ENCODE measurements at places on chromosomes 12 and 14.
A peak's percentile ranks its signal among the peaks of the same experiment; 100 is the strongest.

DNA sequence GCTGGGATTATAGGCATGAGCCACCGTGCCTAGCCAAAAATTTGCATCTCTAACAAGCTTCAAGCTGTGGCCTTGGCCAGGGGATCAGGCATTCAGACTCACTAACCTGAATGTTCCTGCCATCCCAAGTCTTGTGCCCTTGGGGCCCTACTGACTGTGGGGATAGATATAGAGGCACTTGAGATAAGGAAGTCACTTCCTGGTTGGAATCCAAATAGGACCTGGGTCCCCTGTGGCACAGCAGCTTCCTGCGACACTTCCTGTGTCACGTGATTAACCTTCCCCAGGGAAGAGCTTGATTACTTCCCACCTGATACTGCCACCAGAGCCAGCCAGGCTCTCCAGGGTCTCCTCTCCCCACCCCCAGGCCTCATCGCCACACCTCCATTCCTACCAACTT lies 128.2 kb downstream of the BCL11B start:
- DNase-seq = no peak

DNA sequence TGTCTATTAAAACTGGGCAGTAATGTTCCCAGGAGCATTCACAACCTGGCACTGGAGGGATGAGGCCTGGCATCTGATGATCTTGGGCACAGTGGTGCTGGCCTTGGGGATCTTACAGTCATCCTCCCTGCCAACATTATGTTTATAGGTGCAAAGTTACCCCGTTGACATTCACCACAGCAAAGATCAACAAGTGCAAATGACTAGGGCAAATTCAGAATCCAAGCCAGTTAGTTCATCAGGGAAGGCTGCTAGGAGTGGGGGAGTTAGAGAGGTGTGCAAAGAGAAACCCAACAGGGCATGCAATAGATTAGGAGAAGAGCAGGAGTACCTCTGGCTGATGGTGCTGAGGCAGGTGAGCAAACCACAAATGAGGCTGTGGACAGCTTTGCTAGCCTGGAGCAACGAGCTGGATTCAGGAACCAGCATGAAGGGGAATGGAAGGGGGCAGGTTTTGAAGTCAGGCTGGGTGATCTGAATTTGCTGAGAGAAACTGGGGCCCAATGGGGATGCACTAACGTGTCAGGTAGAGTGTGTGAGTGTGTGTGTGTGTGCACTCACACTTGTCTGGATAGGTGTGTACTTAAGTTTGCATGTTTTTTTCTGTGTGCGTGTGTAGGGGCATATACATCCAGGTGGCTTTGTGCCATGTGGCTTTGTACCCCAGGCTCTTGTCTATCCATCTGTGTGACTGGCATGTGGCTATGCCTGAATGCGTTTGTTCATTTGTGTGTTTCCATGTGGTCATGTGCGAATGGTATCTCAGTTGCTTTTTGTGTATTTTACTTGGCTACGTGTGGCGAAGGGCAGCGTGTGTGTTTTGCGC lies 1.6 kb downstream of the CISTR start:
- no peak for DNase-seq

- no peak for DNase-seq
Observed at GRCh38 chr12:70560671-70561070, 76.6 kb downstream of the PTPRB start.

GRCh38 chr12:24425601-24425970 lies 476.1 kb upstream of the SOX5 start:
- no peak for DNase-seq

DNA sequence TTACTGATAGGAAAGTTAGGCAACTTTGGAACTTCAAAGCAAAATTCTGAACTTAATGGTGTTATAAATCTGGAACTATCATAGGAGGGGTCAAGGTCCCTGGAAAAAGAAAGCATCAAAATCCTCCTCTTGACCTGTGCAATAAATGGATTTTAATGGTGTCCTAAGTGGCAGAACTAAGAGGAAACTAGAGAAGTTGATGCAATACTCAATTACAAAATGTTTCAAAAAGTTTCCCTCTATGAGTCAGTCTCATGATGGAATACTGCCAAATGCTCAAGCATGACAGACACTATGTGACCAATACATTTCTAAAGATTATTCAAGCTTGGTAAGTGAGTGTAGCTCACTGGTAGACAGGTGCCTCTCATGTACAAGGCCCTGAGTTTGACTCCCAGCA lies 47.7 kb upstream of the ERGIC2 start:
- no peak for DNase-seq

DNA sequence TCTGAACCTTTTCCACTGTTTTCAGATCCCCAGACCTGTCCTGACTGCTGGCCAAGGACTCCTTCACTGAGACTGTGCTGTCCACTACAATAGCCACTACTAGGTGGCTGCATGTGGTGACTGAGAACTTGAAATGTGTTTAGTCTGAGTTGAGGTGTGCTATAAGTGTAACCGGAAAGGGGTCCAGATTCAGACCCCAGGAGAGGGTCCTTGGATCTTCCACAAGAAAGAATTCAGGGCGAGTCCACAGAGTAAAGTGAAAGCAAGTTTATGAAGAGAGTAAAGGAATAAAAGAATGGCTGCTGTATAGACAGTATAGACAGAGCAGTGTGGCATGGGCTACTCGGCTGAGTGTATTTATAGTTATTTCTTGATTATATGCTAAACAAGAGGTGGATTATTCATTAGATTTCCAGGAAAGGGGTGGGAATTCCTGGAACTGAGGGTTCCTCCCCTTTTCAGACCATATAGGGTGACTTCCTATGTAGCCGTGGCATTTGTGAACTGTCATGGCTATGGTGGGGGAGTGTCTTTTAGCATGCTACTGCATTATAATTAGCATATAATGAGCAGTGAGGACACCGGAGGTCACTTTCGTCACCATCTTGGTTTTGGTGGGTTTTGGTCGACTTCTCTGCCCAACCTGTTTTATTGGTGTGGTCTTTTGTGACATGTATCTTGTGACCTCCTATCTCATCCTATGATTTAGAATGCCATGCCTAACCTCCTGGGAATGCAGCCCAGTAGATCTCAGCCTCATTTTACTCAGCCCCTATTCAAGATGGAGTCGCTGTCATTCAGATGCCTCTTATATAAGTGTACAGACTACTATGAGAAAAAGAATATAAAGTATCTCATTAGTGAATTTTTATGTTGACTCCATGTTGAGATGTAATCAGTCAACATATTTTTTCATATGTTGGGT lies 70.0 kb upstream of the SRSF5 start:
- no peak for DNase-seq

DNA sequence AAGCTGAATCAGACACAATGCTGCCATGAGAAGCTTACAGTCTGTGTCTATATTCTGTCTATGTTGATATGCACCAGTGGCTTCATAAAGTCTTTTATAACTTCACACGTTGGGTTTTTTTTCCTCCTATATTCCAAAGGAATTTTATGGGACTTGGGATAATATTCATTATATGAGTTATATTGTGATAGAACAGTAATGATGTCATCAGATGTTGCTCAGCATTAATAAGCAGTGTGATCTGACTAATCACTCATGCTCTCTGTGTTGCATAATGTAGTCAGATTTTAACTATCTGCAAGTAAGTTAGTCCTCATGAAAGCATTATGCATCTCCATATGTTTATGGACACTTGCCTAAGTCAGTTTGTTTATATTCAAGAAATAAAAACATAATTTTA lies 159.6 kb downstream of the PLCZ1 start:
- DNase-seq = no peak

- DNase-seq = no peak
Observed at GRCh38 chr14:91149462-91149861, 35.6 kb downstream of the DGLUCY start.

- DNase-seq = no peak
Observed at GRCh38 chr14:90551070-90551704, 154.4 kb downstream of the CALM1 start.

GRCh38 chr14:61218157-61218556 lies 63.0 kb downstream of the TMEM30B start:
- no peak for DNase-seq

GRCh38 chr14:87686746-87687145 lies 306.2 kb downstream of the GALC start:
- no peak for DNase-seq

GRCh38 chr12:5945071-5946008 lies at the start of gene ANO2:
ANO2 (minus strand) TSS chr12:5945259; CDS start chr12:5945217, 42 bp downstream.
- DNase-seq = peak; percentile 10

- DNase-seq = no peak
Observed at GRCh38 chr12:89651192-89651591, 57.4 kb downstream of the ATP2B1 start.

- DNase-seq = no peak
Observed at GRCh38 chr14:102469261-102469660, 40.3 kb downstream of the ANKRD9 start.

GRCh38 chr12:129696405-129696804 lies 207.4 kb downstream of the TMEM132D start:
- no peak for DNase-seq

- no peak for DNase-seq
Observed at GRCh38 chr14:32761381-32761968, 177.2 kb upstream of the NPAS3 start.

DNA sequence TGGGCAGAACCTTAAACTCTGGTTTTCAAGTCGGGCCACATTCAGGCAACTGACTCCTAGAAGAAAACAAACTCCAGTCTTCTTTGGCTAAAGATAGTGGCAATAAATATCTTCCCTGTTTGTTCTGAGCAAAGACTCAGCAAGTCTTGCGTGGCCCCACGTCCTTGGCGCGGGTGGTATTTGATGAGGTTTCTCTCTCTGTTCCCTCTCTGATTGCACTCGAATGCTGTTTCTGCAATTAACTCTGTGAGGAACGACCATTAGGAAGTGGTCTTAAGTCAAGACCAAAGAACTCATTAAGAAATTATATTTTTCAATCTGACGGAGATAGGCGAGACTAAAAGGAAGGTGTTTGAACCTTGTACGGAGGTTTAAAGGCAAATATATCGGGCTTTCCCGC lies 177.6 kb downstream of the TMEM132C start:
- DNase-seq = no peak

DNA sequence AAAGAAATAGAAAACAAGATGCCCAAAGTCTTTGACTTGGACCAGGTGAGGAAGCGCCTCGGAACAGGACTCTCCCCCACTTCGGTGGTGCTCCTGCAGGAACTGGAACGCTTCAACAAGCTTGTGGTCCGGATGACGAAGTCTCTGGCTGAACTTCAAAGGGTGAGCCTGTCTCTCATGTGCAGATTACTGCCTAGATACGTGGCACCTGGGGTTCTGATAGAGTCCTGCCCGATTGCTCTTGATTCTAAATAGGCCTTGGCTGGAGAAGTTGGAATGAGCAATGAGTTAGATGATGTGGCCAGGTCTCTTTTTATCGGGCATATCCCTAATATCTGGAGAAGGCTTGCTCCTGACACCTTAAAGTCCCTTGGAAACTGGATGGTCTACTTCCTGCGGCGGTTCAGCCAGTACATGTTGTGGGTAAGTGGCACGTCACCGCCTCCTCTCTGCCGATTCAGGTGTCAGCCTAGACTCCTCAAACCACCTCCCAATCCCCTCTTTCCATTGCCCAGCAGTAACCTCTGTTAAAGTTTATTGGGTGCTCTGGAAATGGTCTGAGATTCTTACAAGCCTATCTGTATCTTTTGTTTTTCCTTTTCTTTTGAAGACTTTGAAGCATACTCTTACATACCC lies 40.8 kb downstream of the CCDC92 start:
- DNase-seq = peak; percentile 55

GRCh38 chr14:43983721-43984120 lies 523.4 kb downstream of the FSCB start:
- DNase-seq = no peak

DNA sequence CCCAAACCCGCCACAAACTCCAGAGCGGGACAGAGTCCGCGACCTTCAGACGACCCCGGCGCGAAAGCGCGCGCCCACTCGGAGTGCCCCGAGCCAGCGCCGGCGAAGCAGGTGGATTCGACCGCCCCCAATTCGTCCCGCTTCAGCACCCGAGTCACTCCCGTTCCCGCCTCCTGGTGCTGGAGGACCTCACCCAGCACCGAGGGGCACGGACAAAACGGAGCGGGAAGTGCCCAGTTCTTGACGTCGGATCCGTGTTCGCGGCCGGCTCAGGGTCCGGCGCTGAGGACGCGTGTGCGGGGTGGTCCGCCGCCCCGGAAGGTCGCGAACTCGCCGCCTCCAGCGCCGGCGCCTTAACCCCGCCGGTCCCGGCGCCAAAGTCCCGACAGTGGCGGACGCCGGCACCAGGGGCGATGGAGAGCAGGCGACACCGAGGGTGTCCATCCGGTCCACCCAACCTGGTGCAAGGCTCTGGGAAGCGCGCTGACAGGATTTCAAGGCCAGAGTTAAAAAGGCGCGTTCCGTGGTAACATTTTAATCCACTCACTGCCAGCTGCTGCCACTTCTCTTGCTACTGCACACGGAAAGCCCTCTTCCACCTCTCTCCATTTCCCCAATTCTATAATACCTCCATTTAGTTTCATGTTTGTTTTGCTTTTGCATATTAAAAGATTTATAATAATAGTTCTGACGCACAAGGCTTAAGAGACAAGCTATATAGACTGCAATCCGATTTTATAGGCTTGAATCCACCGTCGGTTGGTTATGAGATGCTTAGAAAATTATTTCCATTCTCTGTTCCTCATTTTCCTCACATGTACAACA lies 240.0 kb upstream of the CPNE8 start:
- peak; percentile 71 for DNase-seq

- no peak for DNase-seq
Observed at GRCh38 chr12:112839386-112839972, 47.9 kb downstream of the RPH3A start.

GRCh38 chr12:47349137-47350061 lies 269.6 kb upstream of the AMIGO2 start:
- peak; percentile 67 for DNase-seq

- no peak for DNase-seq
Observed at GRCh38 chr14:58368956-58369355, 26.8 kb upstream of the TOMM20L start.

- no peak for DNase-seq
Observed at GRCh38 chr14:99637624-99638023, 7.3 kb upstream of the HHIPL1 start.

DNA sequence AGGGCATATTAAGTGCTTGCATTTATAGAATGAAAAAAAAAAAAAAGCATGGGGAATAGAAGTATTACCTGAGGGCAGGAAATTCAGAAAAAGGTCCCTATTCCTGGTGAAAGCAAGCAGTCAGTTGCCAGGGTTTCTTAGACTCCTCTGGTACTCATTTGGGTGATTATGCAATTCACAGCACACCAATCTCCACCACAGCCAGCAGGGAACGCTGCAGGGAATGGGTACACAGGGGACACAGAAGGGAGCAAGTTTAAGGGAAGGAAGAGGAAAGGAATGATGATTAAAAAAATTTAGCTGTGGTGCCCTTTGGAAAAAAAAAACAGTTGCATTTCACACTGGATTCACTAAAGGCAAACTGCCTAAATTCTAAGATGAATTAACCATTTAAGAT lies 14.2 kb downstream of the BLTP3B start:
- no peak for DNase-seq

DNA sequence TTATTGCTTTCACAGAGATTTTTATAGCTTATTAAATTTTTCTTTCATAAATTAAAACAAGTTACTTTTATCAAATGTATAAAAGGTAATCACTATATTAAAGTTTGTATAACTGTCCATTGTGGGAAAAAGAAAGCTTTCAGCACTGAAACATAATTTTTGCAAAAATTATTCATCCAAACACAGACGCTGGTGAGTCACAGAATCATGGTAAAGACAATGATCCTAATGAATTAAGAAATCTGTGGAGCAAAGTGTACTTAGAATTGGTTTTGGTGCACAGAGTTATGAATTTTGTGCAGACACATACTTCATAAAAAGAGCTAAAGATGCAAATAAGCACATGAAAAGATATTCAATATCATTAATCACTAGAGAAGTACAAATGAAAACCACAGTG lies 31.7 kb upstream of the C2CD5 start:
- DNase-seq = no peak
